Esophagus squamous epithelium (tissue), 5 donors: ENCODE measurements at places on chromosomes 11 and 22. TPM values are rescaled to one million over a fixed set of nuclear protein-coding genes. Genes with fewer than 3 reads are reported as not detected.

Gene CFAP300
- 0.31 TPM for total RNA-seq

Gene SCGB2A2
- not detected for total RNA-seq

Gene CARD18
- total RNA-seq: not detected

Gene ANO5
- total RNA-seq: 2.3 TPM

Gene GGTLC2
- total RNA-seq: not detected

- H3K4me3 ChIP-seq: no peak overlapping the region
- H3K36me3 ChIP-seq: no peaks in the 10 kb centered on the region
- no peaks in the 10 kb centered on the region for H3K4me1 ChIP-seq
- no peak for DNase-seq
- no peaks in the 10 kb centered on the region for H3K27me3 ChIP-seq
Measured at GRCh38 chr22:35197886-35198285, 59.4 kb upstream of the HMGXB4 start.

DNA sequence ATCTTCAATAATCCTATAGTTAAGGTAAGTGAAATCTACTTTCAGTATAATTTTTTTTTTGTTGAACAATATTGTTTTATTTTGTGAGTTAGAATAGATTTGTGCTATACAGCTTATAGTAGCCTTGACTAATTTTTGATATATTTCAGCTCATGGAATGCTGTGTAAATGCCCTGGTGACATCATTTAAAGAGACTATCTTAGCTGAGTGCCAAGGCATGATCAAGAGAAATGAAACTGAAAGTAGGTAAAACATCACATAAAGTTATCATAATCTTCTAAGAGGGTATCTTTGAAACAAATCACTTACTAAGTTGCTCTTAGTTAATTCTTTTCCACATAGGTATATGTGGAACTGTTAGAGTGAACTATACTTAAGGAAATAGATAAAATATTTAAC, 51.4 kb upstream of the ACAT1 start:
- no peak for DNase-seq
- no peaks in the 10 kb centered on the region for H3K27me3 ChIP-seq
- no peaks in the 10 kb centered on the region for H3K36me3 ChIP-seq
- H3K4me1 ChIP-seq: no peaks in the 10 kb centered on the region
- H3K4me3 ChIP-seq: no peak overlapping the region

- no peak overlapping the region for H3K4me3 ChIP-seq
- H3K27ac ChIP-seq: no peak overlapping the region
- DNase-seq: no peak
- no peaks in the 10 kb centered on the region for H3K36me3 ChIP-seq
Measured at GRCh38 chr22:43531651-43532050, 119.8 kb downstream of the MPPED1 start.

GRCh38 chr11:40597546-40598113, 861.8 kb downstream of the LRRC4C start:
- H3K4me1 ChIP-seq: no peaks in the 10 kb centered on the region
- H3K4me3 ChIP-seq: no peak overlapping the region
- no peak overlapping the region for H3K27ac ChIP-seq
- no peaks in the 10 kb centered on the region for H3K36me3 ChIP-seq
